NCI-H524 (cell line): ENCODE measurements at places on chromosomes 4 and X.

DNA sequence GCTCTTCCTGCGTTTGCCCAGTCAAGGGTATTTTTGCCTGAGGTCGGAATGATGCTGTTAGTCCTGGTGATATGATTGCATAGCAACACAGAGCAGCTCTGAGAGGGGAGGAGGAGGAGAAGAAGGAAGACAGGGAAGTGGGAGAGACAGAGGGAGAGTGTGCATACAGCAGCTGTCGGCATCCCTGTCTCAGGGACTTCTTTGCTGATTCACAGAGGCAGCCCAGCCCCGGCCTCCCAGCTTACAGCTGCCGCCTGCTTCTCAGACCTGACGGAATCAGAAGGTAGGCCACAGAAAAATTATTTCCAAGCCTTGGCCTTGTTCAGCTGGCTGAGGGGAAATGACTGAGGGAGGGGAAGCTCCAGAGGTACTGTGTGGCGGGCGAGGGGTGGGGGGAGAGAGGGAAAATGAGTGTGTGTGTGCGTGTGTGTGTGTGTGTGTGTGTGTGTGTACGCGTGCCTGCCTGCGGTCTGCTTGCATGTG is 319 bp downstream of the DRP2 start:
- DNase-seq: no peak

DNA sequence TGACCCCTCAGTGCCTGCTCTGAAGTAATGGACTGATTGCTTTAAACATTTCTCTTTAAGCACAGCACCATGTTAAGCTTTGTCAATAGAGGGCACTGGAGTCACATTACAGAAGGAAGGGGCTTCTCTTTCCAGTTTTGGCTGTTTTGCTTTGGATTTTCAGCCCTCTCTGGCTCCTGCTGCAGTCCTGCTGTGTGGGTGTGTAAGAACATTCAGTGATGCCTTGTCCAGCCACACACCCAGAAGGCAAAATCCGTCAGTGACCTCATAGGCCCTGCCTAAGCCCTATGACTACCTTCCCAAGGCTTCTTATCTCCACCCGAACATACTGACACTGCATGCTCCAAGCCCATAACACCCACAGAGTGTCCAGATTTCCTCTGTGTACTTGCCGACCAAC is 215.3 kb upstream of the CTSO start:
- peak; percentile 44 for DNase-seq

- DNase-seq: no peak
Observed at GRCh38 chr4:152485726-152486276, 50.1 kb downstream of the FBXW7 start.

DNA sequence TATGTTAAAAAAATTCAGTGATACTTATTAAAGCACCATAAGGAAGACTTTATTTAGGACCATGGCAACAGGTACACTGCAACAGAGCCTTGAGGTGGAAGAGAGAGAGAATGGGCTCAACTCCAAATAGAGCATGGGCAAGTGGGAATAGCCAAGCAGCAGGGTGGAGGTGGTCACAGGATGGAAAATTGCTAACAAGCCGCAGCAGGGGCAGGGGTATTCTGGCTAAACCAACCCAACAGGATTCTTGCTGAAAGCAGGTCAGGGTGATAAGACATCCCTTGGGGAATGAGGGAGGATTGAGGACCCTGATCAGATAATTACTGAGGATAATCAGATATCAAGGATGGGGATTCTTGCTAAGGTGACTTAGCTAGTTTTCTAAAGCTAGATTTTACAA is 177.5 kb downstream of the ZIC3 start:
- DNase-seq: no peak

DNA sequence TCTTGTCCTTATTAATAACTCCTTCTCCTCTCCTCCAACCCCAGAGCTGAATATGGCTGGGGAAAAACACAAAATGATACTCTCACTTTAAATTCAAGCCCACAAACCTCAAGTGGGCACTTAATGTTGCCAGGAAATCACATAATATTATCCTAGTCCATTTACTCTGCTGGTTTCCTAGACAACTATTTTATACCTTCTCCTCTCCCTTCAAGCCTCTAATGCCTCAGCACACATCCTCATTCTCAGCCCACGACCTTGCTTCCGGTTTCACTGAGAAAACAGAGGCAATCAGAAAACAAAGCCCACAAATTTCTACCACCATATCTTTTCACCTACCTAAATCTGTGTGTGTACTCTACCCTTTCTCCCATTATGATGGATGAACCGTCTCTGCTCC is 12.1 kb upstream of the CLCN5 start:
- peak; percentile 19 for DNase-seq

DNA sequence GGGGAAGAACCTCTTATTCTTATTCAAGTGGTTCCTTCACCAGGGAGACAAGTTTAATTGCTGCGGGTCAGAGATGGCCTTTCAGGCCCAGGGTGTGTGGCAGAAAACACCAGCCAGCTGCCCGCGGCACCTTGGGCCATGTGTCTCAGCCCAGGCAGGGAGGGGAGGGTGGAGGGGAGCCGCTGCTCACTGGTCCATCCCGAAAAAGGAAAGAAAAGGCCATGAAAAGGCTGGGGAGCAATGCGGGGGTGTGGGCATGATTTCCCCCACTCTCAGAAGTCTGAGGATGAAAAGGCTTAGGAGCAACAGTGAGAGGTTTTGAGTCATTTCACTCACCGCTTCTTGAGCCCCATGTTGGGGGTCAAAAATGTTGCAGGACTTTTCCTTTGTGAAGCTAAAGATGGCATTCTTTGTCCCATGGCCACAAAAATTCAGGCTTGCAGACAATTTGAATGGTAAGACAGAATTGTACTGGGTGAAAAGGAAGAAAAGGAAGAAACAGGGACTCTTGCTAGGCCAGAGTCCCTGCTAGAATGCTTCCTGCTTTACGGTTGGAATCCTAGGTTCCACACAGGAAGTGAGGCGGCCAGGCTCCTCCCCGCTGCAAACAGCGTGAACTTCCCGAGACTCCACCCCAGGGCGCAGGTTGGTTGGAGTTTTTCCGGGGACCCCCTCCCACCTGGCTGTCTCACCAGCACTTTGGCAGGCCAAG is 17.4 kb upstream of the FAM47E start:
- no peak for DNase-seq

DNA sequence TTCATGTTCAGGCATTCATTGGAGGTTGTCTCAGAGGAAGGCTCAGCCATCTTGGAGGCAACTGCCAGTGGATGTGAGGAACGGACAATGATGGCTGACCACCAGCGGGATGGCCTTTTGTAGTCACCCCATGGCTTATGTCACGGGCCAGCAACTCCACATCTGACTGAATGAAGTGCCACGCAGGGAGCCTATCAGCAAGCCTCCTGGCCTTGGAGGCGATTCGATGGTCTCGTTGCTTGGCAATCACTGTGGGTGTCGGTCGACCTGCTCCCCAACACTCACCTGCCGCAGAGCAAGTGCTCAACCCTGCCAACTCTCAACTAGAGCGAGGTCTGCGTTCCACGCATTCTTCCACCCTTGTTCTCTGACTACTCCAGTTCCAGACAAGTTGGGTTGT is 7.4 kb downstream of the H2BW2 start:
- DNase-seq: no peak

GRCh38 chrX:149853925-149854324 is 27.1 kb upstream of the MAGEA8 start:
- DNase-seq: no peak

DNA sequence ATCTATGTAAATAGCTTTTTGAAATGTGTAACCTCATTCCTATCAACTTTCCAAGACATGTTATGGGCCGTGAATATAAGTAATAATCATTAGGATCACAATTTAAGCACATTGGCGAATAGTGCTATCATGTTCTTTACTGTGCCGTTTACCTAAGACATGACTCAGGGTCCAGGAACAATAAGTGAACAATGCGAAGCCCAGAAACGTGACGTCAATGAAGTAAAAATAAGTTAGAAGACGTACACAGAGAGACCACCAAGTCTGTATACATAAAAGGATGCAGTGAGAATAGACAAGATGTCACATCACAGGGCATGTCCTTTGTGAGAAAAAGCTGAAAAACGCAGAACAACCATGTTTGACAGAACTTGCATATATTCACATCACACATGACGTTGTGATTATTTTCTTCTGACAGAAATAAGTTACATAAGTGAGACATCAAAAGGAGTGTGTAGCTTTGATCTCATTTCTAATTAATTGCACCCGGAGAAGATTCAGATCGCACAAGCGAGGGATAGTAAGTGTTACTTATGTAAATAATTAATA is 49.4 kb upstream of the FAT1 start:
- DNase-seq: no peak

DNA sequence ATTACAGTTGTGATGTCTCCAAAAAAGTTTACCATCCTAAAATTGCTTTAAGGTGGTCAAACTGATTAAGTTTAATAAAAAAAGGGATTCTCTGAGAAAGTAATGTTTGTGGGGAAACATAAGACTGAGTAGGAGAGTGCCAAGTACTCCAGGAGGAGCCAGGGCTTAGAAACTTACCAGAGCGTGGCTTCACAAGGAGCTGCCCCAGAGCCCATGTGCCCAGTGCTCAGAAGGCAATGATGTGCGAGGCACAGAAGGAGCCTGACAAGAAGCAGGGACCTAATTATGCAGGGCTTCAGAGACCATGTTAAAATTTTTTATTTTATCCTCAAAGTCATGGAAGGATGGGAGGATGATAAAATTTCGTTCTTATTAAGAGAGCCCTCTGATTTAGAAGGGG is 204.2 kb downstream of the PALLD start:
- no peak for DNase-seq

- no peak for DNase-seq
Observed at GRCh38 chr4:186486172-186486571, 69.2 kb downstream of the MTNR1A start.

- no peak for DNase-seq
Observed at GRCh38 chrX:42823443-42823842, 45.5 kb upstream of the PPP1R2C start.

- no peak for DNase-seq
Observed at GRCh38 chr4:157242871-157243270, 22.3 kb downstream of the GRIA2 start.

DNA sequence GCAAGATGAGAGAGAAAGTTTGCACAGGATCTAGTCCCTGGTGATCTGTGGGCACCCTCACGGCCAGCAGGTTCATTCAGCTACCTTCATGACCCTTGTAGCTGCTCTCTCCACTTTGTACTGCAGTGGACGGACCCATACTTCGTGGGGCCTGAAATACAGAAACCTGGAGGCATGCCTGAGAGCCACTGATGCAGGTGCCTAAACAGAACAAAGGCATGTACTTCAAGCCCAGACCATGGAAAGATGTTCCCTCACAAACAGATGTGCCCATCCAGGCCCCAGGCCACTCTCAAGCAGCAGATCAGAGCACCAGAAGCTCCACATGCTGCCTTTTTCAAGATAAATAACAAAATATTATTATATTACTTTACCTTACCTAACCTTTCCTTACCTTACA is 1629.0 kb downstream of the ARAP2 start:
- no peak for DNase-seq

GRCh38 chr4:144399927-144400326 is 246.0 kb upstream of the HHIP start:
- DNase-seq: no peak

- no peak for DNase-seq
Observed at GRCh38 chrX:153226344-153227185, 47.5 kb downstream of the MAGEA1 start.

DNA sequence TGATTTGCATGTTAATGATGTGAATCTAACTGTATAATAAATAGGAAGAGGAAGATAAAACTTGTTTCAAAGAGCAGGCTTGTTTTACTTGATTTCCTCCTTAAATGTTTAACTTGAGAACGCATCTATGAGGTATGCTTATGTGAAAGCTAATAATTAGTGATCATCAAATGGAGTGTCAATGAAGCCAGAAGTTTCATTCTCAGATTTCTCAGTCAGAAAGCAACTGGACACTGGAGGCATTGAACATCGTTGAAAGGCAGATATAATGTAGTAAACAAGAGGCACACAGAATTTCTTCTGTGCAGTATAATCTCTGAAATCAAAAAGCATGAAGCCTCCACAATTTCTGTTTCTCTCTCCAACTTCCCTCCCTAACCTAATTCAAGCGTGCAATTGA is 672.9 kb downstream of the ADGRL3 start:
- no peak for DNase-seq

- no peak for DNase-seq
Observed at GRCh38 chr4:130393642-130394041, 1297.7 kb downstream of the C4orf33 start.

GRCh38 chrX:77786365-77786680 is 307 bp upstream of the ATRX start:
- DNase-seq: no peak

GRCh38 chrX:12794654-12795053 is 3.4 kb downstream of the PRPS2 start:
- DNase-seq: no peak

DNA sequence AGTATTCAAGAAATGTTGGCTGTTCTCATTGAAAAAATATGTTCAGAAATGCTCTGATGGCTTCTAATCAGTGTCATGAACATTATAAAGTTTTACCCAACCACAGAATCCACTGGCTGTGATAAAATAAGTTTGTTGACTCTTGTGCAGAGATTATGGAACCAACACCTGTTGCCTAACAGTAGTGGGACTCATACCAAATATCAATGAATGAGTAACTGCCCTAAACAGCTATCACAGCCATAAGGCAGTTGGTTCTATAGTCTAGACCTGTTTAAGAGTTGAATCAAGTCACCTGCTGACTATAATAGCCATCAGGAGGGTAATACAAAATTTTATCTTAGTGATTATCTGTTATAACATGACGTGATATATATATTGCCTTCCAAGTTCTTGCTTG is 168.3 kb downstream of the ATOH1 start:
- no peak for DNase-seq

GRCh38 chrX:17435476-17435875 is 60.5 kb downstream of the NHS start:
- DNase-seq: no peak

DNA sequence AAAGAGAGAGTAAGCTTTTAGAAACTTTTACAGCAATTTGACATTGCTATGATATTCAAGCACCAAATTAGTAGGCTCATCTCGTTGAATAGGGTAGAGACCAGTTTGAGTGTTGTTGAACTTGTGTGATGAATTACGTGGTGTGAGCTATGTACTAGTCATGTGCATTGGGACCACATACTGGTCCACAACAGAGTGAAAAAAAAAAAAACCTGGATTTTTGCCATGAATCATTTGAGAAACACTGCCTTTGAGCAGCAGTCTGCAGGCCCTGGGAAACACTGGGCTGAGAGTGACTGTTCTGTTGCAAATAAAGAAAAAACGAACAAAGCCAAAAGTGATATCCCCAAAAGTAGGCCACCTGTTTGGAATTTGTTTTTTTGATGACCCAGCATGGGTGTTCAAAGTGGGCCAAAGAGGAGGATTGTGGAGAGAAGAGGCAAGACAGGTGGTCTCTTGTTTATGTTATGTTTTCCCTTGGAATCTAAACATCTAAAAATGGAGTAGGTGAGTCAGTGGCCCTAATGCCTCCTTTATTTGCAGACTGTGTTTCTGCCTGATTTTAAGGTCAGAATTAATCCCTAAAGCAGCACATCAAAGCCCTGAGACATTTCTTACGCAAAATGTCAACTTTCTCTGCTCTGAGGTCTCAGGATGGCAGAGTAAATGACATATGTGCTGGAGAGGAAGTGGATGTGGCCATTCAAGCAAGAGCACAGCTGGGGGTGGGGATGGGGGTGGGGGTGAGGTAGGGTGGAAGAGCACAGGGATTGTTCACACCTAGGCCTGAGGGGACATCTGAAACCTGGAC is 33.5 kb downstream of the TAF7L start:
- DNase-seq: no peak

GRCh38 chr4:872241-872981 is 46.5 kb upstream of the CPLX1 start:
- DNase-seq: no peak
